Cardiac atrium fibroblast (primary cell): ENCODE measurements at places on chromosomes 6 and 20. TPM values are rescaled to one million over a fixed set of nuclear protein-coding genes. Genes with fewer than 3 reads are reported as not detected.

COL20A1 gene
- total RNA-seq: not detected in 2 replicates

TBXT gene
- not detected in 2 replicates for total RNA-seq

CDSN gene
- total RNA-seq: not detected in 2 replicates

GPR6 gene
- not detected in 2 replicates for total RNA-seq

HDGFL1 gene
- total RNA-seq: not detected in 2 replicates

FAM50B gene
- total RNA-seq: 3.2 and 6.5 TPM in 2 replicates

SIRPB1 gene
- total RNA-seq: 2.2 and 3.6 TPM in 2 replicates

ISM1 gene
- total RNA-seq: not detected in 2 replicates

PLAGL1 gene
- total RNA-seq: 51.2 and 52.4 TPM in 2 replicates

SS18L1 gene
- total RNA-seq: 8.7 and 10.7 TPM in 2 replicates

SRMS gene
- total RNA-seq: not detected in 2 replicates

CRISP3 gene
- total RNA-seq: not detected in 2 replicates

HEY2 gene
- not detected in 2 replicates for total RNA-seq

EYS gene
- total RNA-seq: not detected in 2 replicates

WFDC10B gene
- not detected in 2 replicates for total RNA-seq

GNL1 gene
- 17.9 and 35.5 TPM in 2 replicates for total RNA-seq
